NCI-H526 treated with DMSO at 0.1 percent for 48 hours (cell line): ENCODE measurements at places on chromosomes 13 and 19.

DNA sequence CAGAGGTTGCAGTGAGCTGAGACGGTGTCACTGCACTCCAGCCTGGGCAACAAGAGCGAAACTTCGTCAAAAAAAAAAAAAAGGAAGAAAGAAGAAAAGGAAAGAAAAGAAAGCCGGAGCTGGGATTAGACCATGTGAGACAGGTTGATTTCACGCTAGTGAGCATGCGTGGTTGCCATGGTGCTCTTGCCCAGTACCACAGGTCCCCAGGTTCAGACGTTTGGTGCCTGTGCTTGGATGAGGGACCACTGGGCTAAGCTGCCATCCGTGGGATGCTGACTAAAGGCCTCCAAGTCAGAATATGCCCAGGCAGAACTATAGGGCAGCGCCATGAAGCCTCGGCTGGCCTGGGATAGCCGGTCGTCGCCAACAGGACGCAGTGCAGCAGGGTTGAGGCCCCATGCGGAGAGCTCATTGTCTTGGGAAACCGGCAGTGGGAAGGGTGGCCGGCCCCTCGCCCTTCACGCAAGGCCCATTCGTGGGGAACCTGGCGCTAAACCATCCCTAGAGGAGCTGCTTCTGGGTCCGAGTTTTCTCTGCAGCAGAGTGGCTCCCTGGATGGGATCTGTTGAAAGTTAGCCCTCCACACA lies 7.2 kb upstream of the TEX101 start:
- no peak for DNase-seq

DNA sequence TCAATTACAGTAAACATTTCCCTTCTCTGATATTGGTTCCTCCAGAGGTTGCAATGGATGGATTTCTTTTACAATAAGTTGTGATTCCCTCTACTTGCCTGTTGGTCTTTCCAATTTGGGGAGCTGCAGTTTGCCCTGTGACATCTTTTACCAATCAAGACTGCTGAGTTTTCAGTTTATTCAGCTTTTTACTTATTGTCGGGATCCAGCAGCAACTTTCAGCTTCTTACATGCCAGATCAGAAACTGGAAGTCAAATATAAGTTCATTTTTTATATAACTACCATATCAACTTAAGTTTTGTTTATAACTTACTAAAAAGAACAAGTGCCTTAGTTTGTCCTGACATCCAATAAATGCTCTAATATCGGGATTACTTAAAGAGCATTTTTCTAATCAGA lies 10.5 kb downstream of the OR10H3 start:
- DNase-seq, result no peak

DNA sequence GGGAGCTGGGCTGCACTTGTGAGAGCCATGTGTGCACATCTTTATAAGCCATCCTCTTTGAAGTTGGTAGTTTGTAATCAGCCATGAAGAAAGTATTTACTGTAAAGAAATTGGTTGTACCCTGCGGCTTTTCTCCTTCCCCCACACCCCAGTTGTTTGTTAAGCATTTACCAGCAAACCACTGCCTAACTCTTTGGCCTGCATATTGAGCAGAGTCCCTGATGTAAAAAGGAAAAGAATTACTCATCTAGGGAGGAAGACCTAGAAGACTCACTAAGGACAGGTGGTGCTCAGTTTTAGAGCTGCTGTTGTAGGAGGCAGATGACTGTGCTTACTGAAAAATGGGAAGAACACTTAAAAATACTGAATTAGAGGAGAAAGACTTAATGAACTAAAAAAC lies 245.3 kb downstream of the PCCA start:
- no peak for DNase-seq

DNA sequence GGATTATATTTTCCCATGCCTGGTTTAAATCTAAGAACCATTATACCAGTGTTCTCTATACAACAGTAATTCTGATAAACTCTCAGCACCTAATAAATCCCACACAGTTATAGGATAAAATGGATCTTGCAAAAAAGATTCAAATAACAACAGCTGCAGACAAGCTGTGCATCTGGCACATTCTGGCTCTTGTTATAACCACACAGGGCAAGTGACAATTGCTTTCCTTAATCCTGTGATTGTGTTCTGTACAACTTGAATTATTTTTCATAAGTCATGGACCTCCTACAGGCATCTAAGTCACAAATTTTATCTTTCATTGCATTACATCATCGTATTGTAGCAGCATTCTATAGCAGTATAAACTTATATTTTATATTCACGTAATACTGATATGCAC lies 948.3 kb downstream of the SLITRK1 start:
- no peak for DNase-seq

GRCh38 chr19:12937093-12937926 lies 1.1 kb upstream of the CALR start:
- no peak for DNase-seq

DNA sequence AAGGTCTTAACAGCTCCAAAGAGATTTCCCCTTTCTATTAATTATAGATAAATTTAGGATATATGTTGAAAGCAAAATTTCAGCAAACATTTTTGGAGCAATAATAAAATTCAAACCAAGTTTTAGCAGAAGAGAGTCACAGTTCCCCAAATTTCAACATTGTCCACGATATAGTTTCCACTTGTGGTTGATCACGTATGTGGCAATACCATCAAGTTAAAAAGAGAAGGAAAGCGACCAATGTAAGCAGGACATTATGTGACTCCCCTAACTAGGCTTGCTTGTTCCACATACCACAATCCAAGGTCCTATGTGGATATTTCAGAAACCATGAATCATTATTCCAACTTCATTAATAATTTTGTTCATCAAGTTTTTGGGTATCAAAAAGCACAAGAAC lies 52.8 kb downstream of the ELF1 start:
- no peak for DNase-seq

DNA sequence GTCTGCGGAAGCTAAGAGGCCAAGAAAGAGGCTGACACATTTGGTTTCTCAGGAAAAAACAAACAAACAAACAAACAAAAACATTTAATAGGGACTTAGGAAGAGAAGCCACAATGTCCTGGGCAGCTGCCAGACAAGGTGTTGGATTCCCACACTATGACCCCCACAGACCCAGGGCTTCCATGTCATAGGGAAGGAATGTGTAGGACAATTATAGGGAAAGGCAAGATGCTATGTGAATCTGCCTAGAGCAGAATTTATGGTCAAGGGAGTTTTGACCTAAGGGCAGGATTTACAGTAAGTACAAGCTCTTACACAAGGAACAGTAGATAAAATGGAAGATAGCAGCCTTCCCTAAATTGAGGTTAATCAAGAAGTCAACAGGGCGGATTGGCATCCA lies 9.1 kb upstream of the CDADC1 start:
- no peak for DNase-seq

DNA sequence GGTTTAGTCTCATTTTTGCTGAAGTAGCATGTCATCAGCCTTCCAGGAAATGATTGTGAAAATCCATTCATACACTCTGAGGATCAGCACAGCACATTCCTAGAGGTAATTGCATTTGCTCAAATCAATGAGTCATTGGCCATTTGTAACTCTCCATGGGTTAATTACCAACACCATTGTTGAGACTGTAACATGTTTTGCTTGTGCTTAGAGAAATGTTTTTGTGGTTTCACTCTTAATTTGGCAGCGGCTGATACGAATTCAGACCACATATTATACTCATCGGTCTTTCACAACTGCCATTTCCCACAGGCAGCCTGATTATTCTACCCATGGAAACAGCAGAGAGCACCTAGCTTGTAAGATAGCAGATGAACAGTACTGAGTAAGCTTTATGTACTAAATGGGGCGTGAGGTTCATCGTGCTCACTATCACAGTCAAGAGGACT lies 110.3 kb downstream of the NHLRC3 start:
- DNase-seq, result no peak
